ENCODE measurements at places on chromosomes 5 and 9.

DNA sequence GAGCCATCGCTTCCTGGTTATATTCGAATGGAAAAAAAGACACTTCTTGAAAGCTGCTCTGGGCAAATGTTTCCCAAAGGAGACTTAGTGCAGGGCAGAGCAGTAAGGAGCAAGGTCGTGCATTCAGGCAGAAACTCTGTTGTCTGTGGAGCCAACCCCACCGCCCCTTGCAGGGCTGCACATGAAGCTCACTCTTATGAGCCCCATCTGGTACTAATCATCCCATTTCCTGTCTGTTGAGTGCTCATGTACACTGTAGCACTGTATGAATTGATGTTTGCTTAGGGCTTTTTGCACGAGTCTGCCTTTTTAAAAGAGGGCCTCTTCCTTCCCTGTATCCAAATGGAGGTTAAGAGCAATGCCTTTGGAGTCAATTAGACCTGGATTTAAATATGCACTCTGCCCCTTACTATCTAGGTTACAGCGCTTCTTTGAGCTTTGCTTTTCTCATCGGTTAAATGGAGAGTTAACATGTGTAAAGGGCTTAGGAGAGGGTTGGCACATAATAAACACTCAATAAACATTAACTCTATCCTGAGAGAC lies 25.4 kb downstream of the HMHB1 start:
- peak; percentile 72 for DNase-seq

DNA sequence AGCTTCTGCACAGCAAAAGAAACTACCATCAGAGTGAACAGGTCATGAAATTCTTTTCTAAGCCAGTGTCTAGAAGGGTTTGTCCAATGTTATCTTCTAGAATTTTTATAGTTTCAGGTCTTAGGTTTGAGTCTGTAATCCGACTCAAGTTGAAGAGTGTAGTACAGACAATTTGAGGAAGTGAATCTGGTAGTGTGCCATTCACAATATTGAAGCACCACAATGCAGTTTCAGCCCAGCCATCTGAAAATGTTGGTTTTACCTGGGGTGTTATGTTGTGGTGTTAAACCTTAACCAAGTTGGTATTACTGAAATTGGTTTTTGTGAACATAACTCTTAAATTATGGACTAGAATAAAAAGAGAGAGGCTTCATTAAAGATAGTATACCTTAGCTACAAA lies 77.2 kb downstream of the ADAMTS16 start:
- DNase-seq, result no peak

DNA sequence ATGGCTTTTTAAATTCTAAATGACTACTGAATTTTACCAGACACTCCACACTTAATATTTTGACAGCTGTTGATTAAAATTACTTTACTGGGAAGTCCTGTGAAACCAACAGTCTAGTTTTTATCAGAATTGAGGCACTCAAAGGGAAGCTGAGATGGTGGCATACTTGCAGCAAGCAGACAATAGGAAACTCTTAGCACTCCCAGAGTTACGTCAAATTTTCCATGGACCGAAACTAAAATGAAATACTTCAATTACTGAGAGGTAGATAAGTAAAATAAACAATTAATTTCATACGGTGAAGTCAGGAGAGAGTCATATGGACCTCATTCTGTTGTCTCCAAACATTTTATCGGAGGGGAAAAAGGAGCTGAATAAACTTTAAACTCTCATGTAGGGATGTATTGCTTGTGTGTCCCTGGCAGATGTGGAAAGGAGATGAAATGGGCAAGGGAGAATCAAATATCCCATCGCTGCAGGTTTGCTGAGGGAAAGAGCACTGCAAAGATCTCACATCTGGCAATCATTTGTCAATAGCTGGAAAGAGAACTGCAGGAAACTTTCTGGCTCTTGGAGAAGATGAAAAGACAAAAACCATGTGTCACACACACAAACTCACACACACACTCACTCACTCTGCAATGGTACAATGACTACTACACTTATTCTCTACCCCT lies 189.4 kb downstream of the BNC2 start:
- peak; percentile 58 for DNase-seq

DNA sequence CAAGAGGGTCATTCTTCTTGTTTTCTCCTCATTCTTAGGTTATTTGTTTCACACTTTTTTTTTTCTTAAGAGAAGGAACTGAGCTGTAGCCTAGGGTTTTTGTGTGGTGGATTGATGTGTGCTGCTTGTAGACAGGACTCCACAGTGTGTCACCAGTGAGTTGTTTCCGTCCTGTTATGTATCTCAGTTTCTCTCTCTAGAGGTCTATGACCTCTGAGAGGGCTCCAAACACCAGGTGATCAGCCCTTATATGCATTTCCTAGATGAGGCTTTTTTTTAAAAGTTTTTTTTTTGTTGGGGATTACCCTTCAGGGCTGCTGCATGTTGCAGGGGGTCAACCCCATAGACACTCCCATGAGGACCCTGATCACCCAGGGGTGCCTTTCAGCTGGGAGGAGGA lies 124.2 kb upstream of the MAST4 start:
- no peak for DNase-seq

- no peak for DNase-seq
These were observed 1783.7 kb upstream of the CDH9 start for GRCh38 chr5:28822071-28822470.

DNA sequence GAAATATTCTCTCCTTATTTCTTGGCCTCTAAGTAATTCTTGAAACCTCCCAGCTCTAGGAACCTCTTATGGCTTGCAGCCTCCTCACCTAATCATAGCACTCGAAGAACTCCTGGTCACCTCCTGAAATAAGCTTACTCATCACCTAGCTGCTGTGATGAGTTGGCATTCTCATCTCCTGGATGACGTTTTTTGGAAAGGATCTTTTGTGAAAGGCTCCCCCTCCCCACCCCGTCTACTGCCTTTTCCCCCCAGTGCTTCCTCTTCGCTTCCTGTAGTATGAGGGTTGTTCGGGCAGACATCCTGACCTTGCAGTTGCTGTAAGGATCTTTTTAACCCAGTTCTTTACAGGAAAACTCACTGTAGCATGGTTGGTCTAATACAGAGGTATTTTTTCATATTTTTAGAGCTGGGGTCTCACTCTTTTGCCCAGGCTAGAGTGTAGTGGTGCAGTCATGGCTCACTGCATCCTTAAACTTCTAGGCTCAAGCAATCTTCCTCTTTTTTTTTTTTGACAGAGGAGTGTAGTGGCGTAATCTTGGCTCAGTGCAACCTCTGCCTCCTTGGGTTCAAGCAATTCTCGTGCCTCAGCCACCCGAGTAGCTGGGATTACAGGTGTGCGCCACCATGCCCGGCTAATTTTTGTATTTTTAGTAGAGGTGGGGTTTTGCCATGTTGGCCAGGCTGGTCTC lies 41.8 kb downstream of the ARHGAP26 start:
- no peak for DNase-seq

- no peak for DNase-seq
These were observed 88.2 kb downstream of the LIFR start for GRCh38 chr5:38468202-38468673.

GRCh38 chr5:173771121-173771724 lies 116.9 kb upstream of the CPEB4 start:
- DNase-seq, result no peak

- DNase-seq, result no peak
These were observed 1.5 kb downstream of the PLPPR1 start for GRCh38 chr9:101030086-101030391.

GRCh38 chr5:152007653-152008335 lies 83.1 kb upstream of the GLRA1 start:
- DNase-seq, result no peak

GRCh38 chr5:42767491-42768105 lies 11.0 kb downstream of the CCDC152 start:
- no peak for DNase-seq

GRCh38 chr5:158039911-158040347 lies 181.0 kb upstream of the CLINT1 start:
- DNase-seq, result no peak

GRCh38 chr5:16617274-16617968 lies 624 bp upstream of the RETREG1 start:
- DNase-seq, result no peak

DNA sequence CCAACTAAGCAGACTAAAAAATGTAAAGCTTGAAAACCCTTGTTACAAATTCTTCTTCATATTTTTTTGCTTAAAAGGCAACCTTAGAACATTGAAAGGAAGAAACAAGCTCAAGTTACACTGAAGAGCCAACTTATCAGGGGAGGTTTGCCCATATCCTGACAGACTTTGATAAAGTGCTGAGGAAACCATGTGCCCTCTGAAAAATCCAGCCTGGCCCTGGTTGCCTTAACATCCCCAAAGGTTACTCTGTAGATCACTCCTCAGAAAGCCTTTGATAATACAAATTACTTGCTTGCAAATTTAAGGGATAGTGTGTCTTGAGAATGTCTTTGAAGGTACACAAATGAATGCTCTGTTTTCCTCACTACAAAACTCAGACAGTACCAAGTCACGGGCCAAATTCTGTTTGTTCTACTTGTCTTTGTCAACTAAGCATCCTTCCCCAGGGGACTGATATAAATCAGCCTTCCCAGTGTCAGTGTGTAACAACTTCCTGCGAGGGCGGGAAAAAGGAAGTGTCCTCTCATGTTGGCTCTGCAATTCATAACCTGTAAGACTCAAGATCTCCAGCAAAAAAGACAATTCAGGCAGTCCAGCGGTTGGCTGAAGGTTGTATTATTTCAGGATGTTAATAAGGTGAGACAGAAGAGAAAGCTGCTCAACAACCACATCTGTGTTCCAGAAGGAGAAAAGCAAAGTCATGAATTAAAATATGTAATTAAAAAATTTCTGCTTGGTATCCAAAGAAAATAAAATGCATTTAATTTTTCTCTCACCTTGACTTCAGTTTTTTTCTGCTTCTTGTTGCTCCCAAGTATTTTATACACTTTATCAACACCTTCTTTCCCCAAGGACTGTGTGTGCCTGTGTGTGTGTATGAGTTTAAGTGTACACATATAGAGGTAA lies 199.9 kb downstream of the PIK3R1 start:
- DNase-seq, result no peak

GRCh38 chr5:159095866-159096242 lies 3.9 kb downstream of the EBF1 start:
- no peak for DNase-seq

DNA sequence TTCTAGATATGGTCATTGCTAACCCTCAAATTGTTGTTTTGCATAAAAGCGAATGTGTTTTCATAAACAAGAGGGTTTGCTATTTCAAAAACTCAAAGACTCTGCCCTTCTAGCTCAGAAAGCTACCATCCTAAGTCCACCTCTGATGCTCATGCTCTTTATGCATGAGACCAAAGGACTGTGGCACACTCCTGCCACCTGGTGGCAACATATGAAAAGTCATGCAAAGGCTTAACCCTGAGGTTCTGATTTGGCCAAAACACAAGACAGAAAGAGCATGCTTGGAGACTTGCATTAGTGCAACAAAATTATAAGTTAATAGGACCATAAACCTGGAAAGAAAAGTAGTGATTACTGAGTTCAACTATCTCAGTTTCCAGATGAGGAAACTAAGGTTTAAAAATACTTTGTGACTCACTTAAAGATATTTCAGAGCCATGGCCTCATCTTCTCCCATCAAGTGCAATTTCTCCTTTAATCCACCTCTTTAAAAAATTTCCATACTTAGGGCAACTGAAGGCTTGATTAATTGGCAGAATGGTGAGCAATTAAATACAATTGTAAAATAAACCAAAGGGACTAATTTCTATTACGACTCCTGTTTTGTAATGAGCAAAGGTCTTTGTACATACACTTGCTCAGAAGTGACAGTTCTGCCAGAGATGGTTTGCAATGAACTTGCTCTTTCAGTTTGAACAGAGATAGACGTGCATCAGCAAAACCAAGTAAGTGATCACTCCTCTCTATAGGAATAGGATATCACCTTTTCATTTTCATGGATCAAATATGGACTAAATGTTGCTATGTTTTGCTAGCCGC lies 110.7 kb upstream of the RAD23B start:
- DNase-seq, result peak; percentile 80

DNA sequence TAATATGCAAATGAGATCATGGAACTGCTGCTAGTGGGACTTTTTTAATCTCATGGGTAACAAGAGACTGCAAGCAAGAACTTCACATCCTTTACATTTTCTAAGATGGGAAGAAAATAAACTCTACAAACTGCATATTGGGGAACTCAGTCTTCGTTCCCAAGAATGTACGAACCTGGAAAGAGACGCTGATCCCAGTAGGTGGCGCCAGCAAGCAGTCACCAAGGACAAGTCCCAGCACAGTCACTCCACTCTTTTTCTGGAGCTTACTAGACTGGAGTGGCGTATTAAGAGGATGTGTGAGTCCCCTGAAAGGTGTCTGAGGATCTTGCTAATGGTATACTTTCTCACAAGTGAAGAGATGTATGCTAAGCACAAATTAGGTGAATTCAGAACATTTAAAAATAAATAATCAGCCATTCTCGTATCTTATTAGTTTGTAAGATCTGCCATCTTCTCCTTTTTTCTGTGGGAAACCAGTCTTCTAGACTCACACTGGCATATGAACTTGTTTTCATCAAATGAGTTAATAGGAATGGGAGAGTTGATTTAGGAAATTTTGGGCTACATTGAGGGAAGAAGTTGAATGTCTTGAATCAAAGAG lies 16.0 kb upstream of the PUM3 start:
- DNase-seq, result peak; percentile 61

- DNase-seq, result no peak
These were observed at the start of gene CBY3 for GRCh38 chr5:179680780-179681401. Gene CBY3 (minus strand): TSS chr5:179681034. CDS start chr5:179680918, 116 bp downstream.

- DNase-seq, result peak; percentile 65
These were observed at the start of gene SLC35D2 for GRCh38 chr9:96383165-96383942. Gene SLC35D2 (minus strand): TSS chr9:96383711. CDS start chr9:96383634, 77 bp downstream.

- DNase-seq, result no peak
These were observed 228.7 kb upstream of the DAP start for GRCh38 chr5:10989577-10990263.

- DNase-seq, result no peak
These were observed 8.5 kb downstream of the SPOCK1 start for GRCh38 chr5:137490591-137490990.

DNA sequence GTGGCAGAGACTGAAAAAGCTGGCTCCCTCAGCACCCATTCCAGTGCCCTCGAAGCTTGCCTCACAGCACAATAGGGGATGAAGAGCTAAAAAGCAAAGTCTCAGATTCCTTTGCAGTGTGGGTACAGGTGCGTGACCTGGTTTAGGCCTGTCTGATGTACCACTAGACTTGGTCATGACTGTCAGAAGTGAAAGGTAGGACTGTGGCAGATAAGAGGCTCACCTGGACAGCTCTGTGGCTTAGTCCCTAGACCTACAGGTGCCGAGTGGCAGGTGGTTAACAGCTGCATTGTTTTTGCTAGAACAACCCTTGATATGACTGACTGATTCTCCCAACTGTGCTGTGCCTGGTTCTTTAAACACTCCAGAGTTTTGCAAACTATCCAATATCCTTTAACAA lies 14.7 kb upstream of the SFXN1 start:
- no peak for DNase-seq

GRCh38 chr5:160159991-160160792 lies 40.9 kb upstream of the PWWP2A start:
- DNase-seq, result no peak

GRCh38 chr5:7425830-7426229 lies 29.9 kb downstream of the ADCY2 start:
- no peak for DNase-seq

- no peak for DNase-seq
These were observed 292.6 kb downstream of the ZSWIM6 start for GRCh38 chr5:61624553-61625136.

- DNase-seq, result no peak
These were observed 16.9 kb upstream of the PLCXD3 start for GRCh38 chr5:41527201-41527779.

- DNase-seq, result no peak
These were observed 254.8 kb upstream of the FTMT start for GRCh38 chr5:121596882-121597281.
